ENCODE measurements at places on chromosomes 12 and 14. TPM values are rescaled to one million over a fixed set of nuclear protein-coding genes. Genes with fewer than 3 reads are reported as not detected.

- no peaks in the 10 kb centered on the region for H3K36me3 ChIP-seq
- no peak overlapping the region for H3K27ac ChIP-seq
- no peak for DNase-seq
- peaks cover 15% of the 10 kb centered on the region for H3K4me1 ChIP-seq
- H3K4me3 ChIP-seq = no peak overlapping the region
Observed at GRCh38 chr12:93803424-93803807, 126.2 kb downstream of the CRADD start.

- no peaks in the 10 kb centered on the region for H3K4me1 ChIP-seq
- H3K4me3 ChIP-seq = no peak overlapping the region
- no peak for DNase-seq
Observed at GRCh38 chr12:1474574-1475153, 119.7 kb downstream of the FBXL14 start.

- DNase-seq = no peak
- no peak overlapping the region for H3K4me3 ChIP-seq
- H3K27ac ChIP-seq = no peak overlapping the region
- H3K36me3 ChIP-seq = peaks cover 36% of the 10 kb centered on the region
Observed at GRCh38 chr14:20455355-20456300, 602 bp downstream of the APEX1 start.

GRCh38 chr14:76497550-76498462 is 121.9 kb downstream of the ESRRB start:
- DNase-seq = no peak
- H3K27ac ChIP-seq = no peak overlapping the region
- H3K36me3 ChIP-seq = no peaks in the 10 kb centered on the region
- no peaks in the 10 kb centered on the region for H3K27me3 ChIP-seq
- H3K4me1 ChIP-seq = no peaks in the 10 kb centered on the region

SLC6A12 gene
- total RNA-seq = not detected

Measured in activated CD8-positive, alpha-beta T cell treated with anti-CD3 and anti-CD28 coated beads, Interleukin-2, amount 10 ng/mL, durations not matched to agents 7 days and 5 days (primary cell).